T-helper 1 cell (primary cell): ENCODE measurements at places on chromosomes 3 and 15.

GRCh38 chr15:79661411-79661810, 229.3 kb downstream of the MINAR1 start:
- DNase-seq, result no peak

GRCh38 chr3:126114443-126115386, 30.8 kb upstream of the SLC41A3 start:
- DNase-seq, result no peak

GRCh38 chr3:177013681-177014280, 183.5 kb downstream of the TBL1XR1 start:
- no peak for DNase-seq

GRCh38 chr15:31484986-31485385, 158.4 kb downstream of the KLF13 start:
- DNase-seq, result no peak

DNA sequence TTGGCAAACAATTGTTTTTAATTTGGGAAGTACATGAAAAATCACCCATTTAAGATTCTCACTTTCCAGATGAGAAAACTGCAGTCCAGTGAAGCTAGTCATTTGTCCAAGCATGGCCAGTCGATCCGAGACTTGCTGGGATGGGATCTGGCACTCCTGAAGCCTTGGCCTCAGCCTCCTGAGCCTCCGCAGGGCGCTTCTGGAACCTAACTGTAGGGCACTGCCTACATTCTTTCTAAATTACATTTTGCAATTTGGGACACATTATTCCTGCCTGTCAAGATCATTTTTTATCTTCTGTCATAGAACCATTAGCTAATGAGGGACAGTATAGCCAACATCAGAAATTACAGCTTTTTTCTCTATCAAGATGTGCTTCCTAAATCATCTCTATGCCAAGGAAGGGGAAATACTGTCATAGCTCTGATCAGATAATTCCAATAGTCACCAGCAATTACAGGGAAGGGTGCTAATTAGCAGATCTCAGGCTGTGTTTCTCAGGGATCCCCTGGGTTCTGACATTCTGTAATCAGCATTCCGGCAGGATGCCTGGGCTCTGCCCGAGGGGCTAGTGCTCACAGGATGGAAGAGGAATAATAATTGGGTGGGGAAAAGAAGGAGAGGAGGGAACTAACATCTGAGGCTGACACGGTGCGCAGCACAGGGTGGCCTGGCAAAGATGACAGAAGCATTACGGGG, 28.3 kb downstream of the ANAPC13 start:
- DNase-seq, result no peak

- no peak for DNase-seq
These were observed 527.3 kb downstream of the SHQ1 start for GRCh38 chr3:72320955-72321303.

DNA sequence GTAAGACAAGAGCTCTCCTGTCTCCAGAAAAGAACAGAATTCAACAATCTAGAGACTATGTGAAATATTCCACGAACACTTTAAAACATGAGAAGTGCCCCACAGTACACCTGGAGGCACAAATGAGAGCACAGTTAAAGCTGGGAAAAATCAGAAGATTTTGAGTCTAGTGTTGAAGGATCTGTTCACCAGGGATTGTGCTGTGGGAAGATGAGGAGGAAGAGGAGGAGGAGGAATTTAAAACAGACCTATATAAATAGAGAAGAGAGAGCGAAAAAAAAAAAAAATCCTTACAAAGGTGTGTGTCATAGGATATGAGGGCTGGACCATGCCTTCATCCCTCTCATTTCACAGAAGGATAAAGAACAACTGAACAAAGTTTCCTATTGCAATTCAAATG, 361.0 kb upstream of the SEMA6D start:
- no peak for DNase-seq

DNA sequence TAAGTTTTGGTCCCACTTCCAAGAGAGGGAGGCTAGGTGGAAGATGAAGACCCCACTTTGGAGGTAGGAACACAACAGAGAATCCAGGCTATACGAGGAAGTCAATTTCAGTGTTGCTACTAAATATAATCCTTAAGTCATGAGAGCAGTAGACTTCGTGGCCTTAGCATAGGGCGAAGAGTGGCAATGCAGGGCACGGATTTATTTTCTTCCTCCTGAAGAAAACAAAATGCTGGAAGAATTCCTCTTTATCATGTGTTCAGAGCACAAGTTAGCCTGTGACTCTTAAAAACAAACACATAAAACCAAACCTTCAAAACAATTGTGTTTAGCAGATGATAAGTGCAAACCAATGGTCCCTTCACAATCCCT, 19.4 kb downstream of the BCL2L10 start:
- DNase-seq, result no peak

DNA sequence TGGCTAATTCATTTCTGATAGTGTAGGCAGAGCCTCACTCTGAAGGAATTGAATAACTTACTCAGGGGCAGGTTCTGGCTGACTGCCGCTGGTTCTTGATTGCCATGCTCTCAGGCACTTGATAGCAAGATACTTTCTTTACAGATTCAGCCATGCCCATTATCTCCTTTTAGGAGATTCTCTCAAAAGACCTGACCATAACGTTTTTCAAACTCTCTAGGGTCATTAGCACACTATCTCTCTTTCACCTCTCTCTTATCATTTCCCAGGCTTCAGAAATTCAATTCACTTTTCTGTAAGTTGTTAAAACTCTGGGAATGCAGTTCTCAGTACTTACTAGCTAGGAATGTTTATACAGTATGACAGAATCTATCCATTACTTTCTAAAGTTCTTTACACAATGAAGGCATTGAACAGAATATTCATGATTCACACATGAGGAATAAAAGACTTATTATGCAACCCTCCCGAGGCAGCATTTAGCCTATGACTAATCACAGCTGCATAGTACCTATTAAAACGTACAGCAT, 850.3 kb upstream of the CADM2 start:
- no peak for DNase-seq

- DNase-seq, result no peak
These were observed 55.8 kb downstream of the RSRC1 start for GRCh38 chr3:158165730-158166129.

DNA sequence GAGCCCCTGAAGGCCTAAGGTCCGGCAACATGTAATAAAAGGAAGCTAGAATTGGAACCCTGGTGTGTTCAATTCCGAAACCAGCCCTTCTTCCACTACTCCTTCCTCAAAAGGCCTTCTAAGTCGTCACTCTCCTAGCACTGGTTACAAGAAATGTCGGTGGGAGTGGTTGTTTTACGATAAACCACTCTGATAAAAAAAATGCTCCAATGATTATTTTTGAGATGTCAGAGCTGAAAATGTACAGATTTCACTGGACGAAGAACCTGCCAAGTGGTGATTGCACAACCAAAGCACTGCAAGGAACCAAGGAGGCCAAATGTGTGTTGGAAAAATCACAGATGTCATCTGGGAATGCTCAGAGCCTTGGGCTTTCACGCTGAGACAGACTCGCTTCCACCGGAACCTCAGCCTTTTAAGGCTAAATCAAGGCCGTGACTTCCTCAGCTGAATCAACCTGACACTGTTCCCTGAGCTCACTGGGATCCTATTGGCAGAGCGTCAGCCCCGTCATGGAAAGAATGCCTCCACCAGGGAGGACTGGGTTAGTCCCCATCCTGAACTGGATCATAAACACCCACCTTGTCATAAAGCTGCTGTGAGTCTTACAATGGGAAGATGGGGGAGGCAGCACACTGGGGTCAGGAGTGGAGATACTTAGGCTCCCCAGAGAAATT, 108.1 kb upstream of the THBS1 start:
- no peak for DNase-seq

GRCh38 chr3:45814322-45814721, 18.0 kb upstream of the SLC6A20 start:
- DNase-seq, result no peak

- DNase-seq, result no peak
These were observed 1.8 kb upstream of the ZNF385D start for GRCh38 chr3:21752749-21753347.

GRCh38 chr3:55484801-55485791, 2.0 kb downstream of the WNT5A start:
- DNase-seq, result no peak

DNA sequence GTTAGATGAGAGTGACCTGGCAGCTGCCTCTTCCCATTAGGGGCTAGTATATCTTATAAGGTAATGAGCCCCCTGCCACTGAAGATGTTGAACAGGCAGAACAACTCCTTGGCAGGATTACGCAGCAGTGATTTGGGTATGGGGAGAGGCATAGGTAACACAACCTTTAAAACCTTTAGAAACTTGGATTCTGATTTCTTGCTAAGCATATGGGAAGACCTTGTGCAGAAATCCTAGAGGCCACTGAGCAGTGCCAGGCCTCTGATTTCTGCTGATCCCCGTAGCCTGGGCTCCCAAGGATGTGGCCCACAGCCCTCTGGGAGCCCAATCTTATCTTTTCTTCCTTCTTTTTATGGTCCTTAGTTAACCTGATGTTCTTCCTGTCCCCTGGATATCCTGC, 237.9 kb upstream of the ROPN1 start:
- no peak for DNase-seq

DNA sequence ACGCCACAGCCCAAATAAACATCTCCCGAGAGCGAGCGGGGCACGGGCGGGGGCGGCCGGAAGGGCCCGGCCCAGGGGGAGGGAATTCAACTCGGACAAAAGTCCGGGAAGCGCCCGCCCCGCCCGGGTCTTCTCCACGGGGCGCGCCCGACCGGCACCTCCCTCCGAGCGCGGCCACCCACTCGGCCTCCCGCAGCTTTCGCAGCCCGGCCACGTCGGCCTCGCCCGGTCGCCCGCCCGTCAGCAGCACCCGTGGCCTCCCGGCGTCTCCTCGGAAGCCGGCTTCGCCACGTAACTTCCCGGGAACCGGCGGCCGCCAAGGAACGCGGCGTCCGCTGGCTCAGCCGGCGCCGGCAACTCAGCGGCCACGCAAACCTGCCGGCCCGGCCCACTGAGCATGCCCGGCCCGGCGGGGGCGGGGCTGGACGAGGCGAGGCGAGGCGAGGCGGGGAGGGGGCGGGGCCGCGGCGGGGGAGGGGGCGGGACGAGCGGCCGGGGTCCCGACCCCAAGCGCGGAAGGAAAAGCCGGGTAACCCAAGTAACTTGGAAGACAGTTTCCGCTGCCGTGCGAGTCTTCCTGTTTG, at the start of gene TJP1:
Gene TJP1, minus strand, starts transcription at position 369 of the 584 bp plus-strand sequence. CDS start 440 bp downstream, outside the sequence.
- DNase-seq, result no peak

DNA sequence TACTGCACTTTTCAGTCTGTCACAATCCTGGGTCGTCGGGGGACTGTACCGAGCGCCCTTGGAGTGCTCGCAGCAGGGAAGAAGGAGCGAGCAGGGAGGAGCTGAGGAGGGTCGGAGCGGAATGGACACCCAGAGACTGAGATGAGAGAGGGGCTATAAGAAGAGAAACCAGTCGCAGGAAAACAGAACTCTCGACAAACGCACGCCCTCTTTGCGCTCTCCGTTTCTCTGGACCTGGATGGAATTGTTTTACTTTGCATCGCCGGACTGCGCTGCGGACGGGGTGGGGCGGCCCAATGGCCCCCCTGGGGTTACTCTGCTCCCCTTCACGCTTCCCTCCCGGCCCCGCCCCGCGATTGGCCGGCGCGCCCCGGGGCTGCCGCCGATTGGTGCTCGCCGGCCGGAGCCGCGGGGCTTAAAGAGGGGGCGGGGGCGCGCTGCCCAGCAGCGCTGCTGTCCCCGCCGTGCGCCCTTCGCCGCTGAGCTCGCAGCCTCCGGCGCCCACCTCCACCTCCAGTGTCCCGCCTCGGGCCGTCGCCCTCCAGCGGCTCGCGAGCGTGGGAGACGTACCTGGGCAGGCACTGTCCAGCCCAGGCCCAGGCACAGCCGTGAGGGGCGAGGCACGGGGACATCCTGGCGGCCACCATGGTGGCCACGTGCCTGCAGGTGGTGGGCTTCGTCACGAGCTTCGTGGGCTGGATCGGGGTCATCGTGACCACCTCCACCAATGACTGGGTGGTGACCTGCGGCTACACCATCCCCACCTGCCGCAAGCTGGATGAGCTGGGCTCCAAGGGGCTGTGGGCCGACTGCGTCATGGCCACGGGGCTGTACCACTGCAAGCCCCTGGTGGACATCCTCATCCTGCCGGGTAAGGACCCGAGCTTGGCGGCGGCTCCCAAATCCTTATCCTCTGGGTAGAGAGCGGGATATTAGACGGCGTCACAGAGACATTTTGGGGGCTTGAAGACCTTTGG, at the start of gene CLDN11:
Gene CLDN11, plus strand, starts transcription at position 447 of the 977 bp plus-strand sequence. Its CDS starts 199 bp downstream, at position 646.
- no peak for DNase-seq

GRCh38 chr3:149703466-149703865, 45.6 kb upstream of the WWTR1 start:
- DNase-seq, result no peak

DNA sequence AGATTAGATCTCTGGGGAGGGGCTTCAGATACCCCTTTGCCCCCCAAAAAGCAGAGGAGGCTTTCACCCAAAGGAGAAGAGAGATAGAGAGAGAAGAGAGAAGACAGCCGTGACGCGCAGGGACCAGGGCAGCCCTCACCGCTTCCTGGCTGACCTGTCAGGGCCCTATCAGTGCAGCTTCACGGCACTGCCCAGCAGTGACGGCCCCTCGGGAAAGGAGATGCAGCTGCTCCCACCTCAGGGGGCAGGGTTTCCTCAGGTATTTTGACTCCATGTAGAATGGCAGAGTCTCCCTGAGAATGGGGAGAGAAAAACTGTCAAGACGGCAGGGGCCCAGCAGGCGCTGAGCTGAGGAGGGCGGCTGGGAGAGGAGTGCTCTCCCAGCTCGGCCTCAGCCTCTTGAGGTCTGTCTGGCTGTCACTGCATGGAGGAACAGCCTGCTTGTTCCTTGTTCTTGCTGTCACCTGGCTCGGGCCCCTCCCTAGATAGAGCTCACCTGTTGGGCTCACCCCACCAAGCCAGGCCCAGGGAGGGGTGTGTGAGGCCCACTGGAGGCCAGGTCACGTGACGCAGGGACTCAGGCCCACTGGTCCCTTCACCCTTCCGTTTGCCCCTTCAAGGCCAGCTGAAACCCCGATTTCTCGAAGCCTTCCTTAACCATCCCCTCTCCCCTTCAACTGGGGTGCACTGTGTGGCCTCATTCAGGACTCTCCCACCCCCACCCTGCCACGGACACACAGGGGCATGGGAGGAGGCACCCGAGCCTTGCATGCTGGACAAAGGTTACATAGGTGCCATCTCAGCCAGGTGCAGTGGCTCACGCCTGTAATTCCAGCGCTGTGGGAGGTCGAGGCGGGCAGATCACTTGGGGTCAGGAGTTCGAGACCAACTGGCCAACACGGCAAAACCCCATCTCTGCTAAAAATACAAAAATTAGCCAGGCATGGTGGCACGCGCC, 28.2 kb downstream of the LOXL1 start:
- no peak for DNase-seq

- DNase-seq, result no peak
These were observed 17.7 kb upstream of the PRR23E start for GRCh38 chr3:127175272-127175671.

- no peak for DNase-seq
These were observed 166.6 kb downstream of the SATB1 start for GRCh38 chr3:18258492-18258891.

- DNase-seq, result no peak
These were observed 16.6 kb upstream of the NIT2 start for GRCh38 chr3:100317912-100318311.

DNA sequence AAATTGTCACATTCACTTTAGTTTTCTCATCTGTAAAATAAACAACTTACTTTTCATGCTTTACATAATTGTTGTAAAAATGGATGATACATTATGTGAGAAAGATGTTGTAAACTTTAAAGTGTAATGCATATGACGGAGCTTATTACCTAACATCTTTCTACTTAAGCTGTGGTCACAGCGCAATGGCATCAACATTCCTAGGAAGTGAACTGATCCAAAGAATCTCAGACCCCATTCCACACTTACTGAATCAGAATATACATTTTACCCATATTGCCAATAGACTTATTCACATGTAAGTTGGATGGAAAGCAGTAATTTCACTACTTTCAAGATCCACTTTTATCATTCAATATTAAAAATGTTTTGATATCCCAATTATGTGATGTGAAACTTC, 497.5 kb downstream of the FGF12 start:
- DNase-seq, result no peak

- DNase-seq, result no peak
These were observed 275.6 kb downstream of the ZNF621 start for GRCh38 chr3:40800343-40800742.
